Fibroblast of skin of right biceps (primary cell): ENCODE measurements at places on chromosomes 7 and 10.

DNA sequence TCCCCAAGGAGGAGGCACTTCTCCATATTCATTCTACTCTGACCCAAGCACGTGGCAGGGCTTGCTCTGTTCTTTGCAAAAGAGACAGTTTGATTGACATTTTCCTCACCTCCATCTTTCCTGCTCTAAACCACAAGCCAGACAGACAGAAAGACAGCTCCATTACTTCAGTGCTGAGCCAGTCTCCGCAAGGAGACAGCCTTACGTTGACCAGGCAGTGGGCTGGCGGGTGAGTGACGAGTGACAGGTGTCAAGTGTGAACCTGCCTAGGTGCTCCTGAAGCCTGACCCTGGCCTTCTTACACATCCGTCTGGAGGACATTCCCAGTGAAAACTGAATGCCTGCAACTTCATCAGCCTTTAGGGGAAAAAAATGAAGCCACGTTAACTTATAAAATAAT is 314.6 kb downstream of the TNS3 start:
- DNase-seq: no peak

DNA sequence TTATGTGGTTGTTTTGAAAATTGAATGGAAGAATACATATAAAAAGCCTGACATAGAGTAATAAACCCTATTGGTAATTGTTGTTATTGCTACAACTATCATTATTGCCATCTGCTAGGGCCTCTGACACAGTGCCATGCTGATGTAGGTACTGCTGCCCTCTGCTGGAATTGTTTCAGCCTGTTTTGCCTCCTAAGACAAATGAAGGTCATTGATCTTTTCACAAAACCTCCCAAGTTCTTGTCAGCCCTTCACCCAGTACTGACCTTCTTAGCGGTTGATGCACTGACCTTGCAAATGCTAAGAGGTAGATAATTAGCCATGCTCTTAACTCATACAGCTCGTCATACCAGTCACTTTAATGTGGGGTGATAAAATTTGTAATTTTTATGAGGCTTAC is 975.2 kb downstream of the SORCS1 start:
- DNase-seq: peak; percentile 29

- DNase-seq: no peak
Measured at GRCh38 chr7:159177284-159177953, 32.8 kb upstream of the VIPR2 start.

DNA sequence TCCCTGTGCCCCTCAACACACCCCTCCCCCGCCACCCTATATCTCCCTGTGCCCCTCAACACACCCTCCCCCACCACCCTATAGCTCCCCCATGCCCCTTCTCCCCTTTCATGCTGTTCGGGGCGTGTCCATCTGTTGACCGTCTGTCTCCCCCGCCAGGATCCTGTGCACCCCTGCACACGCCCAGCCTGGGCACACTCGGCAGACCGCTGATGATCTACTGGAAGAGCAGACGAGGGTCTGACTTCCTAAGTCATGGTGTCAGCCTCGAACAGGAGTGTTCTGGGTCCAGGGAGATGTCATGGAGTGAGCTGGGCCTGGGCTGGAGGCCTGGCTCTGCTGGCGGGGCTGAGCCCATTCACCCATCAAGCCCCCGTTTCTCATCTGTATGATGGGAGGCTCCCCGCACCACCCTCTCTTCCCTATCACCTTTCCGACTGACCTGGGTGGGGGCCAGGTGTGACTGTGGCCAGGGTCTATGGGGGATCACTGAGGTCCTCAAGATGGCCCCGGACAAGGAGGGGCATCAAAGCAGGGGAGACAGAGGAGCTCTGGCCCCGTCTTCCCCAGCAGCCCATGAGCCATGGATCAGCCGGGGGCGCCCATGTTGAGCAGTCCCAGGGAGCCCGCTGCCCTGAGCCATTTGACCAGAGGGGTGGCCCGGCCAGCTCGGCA is 48.3 kb downstream of the PDGFA start:
- DNase-seq: no peak
